ENCODE measurements at places on chromosomes 2 and 18.

DNA sequence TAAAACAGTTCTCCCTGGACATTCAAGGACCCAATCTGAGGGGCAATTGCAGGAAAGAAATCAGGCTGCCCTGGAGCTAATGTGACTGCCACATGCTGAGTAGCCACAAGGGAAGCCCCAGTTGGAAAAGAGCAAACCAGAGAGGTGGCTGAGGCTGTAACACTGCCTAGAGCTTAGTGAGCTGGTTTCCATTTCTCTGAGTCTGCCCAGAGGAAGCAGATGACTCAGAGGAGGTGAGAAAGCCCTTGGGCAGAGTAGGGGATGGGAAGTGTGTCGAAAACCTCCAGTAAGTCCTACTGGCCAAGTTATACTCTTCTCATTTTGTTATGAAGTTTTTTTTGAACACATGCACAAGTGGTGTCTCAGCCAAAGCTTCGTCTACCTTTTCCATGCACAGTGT is 753.0 kb downstream of the CNTNAP5 start:
- no peak for DNase-seq

DNA sequence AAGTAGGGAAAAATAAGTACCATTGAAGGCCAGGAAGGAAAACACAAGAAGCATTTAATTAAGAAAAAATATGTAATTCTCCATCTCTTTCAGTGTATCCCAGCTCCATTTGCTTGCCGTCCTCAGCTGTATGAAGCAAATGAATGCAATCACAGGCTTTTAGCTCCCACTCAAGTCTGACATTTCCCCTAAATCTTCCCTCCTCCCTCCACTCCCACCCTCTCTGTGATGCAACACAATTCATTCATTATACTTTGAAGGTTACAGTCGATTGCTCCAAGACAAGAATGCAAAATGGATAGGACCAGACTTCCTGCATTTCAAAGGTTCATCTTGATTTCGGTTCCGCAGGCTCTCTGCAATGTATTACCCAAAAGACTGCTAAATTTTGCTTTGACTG is 172.7 kb upstream of the SERPINE2 start:
- no peak for DNase-seq

DNA sequence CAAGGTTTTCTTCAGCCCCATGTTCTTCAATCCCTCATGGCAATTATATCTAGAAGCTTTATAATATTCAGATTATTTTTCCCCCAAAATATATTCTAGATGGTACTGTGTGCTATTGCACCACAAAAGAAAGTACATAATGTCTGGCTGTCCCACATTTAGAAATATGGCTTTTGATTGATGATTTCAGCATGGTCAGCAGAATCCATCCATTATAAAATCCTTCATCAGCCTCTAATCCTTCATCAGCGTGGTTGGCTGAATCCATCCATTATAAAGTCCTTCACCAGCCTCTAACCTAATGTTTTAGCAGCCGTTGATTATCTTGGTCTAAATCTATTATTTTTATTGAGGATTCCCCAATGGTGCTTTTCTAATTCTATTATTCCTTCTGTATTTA is 23.3 kb upstream of the HAAO start:
- no peak for DNase-seq

DNA sequence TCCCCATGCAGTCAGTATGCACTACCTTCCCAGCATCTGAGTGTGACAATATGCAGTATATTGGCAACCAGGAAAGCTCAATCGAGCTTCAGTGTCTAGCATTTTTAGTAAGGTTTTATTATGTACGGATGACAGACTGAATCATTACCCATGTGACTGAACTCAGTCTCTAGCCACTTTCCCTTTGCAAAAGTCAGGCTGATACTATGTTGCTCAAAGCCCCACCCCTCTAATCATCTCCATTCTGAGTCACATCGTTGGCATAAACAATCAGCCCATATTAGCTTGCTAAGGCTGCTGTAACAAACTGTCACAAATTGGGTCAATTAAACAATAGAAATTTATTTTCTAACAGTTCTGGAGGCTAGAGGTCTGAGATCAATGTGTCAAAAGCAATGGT is 25.8 kb upstream of the SRD5A2 start:
- no peak for DNase-seq

GRCh38 chr2:16617282-16618266 is 48.1 kb downstream of the CYRIA start:
- no peak for DNase-seq

DNA sequence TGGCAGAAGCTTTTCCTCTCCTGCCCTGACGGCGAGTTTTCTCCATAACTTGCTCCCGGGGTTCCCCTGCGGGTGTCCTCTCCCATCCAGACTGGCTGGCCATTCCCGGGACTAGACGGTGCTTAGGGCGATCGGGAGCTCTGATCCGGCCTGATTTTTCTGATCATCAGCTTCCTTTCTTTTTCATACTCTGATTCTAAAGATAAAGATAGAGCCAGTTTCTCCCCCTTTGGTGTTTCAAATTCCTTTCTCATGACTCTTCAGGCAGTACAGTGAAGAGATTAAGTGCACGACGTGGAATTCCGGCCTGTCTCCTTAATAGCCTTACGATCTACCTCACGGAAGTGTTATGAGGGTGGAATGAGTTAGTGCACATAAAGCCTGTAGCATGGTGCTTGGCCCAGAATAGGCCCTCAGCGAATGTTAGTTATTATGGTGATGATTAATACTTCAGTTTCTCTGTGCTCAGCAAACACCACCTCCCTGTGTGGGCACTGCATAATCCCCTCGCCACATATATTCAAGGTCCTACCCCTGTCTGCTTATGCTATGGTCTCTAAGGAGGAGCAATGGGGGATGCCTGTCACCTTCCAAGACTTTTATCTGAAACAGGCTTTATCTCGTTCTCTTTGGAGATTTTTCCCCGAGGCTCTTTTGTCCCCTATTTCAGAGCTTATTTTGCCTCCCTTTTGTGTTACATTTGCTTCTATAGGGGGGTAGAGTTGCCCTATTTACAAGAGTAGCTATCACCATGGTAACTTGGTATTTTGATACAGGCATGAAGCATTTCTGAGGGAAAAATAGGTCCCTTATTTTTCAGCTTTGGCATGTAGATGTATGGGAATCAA is 254.8 kb downstream of the CDH2 start:
- DNase-seq = no peak

- DNase-seq = no peak
Observed at GRCh38 chr2:227103583-227103982, 60.4 kb downstream of the COL4A4 start.

GRCh38 chr2:65228263-65228750 is 676 bp downstream of the ACTR2 start:
- DNase-seq = peak; percentile 49

GRCh38 chr2:196173505-196173904 is 2.1 kb upstream of the STK17B start:
- no peak for DNase-seq

Data from CD4-positive, alpha-beta T cell treated with Interleukin-15 for 4 hours (primary cell).